Erythroblast (primary cell): ENCODE measurements at places on chromosomes 5 and 9.

DNA sequence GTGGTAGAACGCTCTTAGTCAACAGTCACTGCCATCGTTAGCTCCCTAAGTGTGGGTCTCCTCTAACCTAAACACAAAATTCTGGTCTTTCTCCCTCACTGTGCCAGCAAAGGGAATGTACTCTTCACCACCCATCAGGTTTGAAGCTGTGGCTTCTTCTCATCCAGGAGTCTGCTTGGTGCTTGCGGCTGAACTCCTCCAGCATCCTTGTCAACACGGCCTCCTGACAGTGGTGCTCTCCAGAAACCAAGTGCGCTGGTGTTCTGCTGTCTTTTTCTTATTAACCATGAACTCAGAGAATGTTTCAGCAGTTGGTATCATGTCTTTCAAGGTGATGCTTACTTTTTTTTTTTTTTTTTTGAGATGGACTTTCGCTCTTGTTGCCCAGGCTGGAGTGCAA is 23.9 kb upstream of the LPCAT1 start:
- no peak for DNase-seq

- no peak for DNase-seq
Measured at GRCh38 chr5:81303563-81303962, 2.2 kb downstream of the ZCCHC9 start.

GRCh38 chr9:86713470-86713869 is 233.8 kb downstream of the GAS1 start:
- no peak for DNase-seq

GRCh38 chr9:112817860-112818203 is 67.3 kb downstream of the SNX30 start:
- no peak for DNase-seq

DNA sequence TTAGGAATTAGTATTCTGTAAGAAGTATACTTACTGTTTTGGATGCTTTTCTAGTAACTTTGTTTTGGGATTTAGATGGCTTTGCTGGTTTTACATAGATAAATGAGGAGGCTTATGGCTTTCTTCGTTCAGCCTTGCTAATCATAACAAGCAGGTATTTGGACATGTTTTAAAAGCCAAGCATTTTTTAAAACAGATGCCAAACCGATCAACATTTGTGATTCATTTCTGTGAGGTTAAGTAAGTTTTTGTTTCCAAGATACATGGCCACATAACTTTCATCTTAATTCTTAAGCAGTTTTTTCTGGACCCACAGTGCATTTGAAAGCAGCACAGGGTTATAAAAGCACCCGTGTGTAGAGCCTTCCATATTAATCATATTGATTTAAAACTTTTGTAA is 21.7 kb downstream of the TARS1 start:
- no peak for DNase-seq

DNA sequence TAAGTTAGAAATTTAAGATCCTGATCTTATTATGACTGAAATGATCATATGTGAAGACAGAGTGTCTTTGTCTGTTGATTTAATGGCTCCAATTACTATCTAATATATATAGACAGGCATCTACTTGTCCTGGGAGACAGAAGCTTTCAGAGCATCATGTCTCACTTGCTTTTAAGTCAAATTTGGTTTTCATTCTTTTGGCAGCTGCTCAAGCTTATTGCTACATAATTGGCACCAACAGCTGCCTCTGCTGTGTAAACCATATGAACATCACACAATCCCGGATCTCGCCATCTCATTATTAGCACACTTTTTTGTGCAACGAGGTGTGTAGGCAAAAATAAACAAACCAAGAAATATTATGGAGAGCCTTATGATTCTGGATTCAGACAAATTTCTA is 1717.9 kb downstream of the EFNA5 start:
- DNase-seq: no peak

DNA sequence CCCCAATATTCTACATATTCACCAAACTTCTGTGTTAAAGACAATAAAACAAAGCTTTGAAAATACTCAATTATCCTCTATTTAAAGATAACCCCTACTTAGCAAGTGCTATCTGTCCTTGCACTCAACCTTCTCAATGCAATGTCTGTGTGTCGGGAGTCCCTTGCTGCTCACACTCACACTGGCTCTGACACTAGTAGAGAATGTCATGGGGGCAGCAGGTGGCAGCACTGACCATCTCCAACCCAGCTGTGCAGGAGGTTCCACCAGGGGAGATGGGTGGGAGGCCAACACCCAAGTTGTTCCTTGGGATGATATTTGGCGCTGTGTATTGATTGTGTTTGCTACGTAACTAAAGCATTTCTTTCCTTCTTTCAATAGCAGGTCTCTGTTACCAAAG is 59.4 kb upstream of the SIMC1 start:
- DNase-seq: peak; percentile 5

- DNase-seq: no peak
Measured at GRCh38 chr5:81717860-81718259, 33.0 kb downstream of the SSBP2 start.

DNA sequence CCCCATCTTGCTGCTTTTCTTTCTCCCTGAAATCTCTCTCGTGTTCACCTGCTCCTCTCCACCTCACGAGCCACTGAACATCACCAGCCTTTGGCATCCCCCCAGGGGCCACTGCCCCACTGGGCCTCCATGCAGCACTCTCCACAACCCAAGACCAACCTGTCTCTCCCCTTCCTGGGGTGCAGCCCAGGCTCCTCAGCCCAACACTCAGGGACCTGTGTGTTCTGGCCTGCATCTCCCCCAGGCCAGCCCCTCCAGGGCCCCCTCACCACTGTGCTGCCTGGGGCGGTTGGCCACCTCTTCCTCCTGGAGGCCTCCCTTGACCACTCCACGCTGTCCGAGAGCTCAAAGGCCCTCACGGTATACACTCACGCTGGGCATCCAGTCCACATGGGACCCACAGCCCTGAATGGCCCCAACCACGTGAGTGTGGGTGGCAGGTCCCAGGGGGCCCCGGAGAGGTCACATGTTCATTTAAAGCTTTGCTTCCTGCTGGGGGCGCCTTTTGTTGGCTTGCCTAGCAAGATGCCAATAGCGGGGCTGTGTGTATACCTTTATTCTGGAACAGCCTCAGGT is 453 bp upstream of the DOK3 start:
- DNase-seq: peak; percentile 42

DNA sequence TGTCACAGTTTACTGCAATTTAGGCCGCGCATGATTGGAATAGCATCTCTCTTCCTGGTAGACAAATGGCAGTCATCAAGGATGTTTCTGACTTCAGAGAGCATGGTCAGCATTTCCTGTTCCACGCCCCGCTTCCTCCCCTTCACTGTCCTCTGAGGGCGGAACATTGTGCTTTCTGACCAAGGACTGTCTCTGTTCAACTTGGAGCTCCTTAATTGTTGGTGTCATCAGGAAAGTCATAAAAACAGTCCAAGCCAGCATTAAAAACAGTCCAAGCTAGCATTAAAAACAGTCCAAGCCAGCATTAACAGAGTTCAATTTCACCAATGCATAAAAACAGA is 301.3 kb upstream of the IRX4 start:
- no peak for DNase-seq

- peak; percentile 75 for DNase-seq
Measured at GRCh38 chr5:149320791-149321330, 24.4 kb upstream of the GRPEL2 start.

- no peak for DNase-seq
Measured at GRCh38 chr9:14782286-14783051, 59.9 kb upstream of the CER1 start.

DNA sequence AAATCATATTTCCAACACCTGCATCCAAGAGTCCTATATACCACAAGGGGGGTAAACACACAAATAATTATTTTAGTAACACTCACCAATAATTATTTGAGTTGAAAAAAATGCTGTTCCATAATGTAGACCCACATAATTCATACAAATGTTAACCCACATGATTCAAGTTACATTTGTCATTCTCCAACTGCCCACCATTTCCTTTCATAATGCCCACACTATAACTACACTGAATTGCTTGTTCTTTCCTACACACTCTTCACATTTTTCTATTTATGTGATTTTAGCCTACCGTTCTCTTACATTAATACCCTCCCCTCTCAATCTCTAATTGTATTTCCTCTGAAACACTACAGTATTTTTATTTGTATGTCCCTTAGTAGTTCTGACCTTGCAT is 35.9 kb upstream of the HK3 start:
- DNase-seq: no peak

DNA sequence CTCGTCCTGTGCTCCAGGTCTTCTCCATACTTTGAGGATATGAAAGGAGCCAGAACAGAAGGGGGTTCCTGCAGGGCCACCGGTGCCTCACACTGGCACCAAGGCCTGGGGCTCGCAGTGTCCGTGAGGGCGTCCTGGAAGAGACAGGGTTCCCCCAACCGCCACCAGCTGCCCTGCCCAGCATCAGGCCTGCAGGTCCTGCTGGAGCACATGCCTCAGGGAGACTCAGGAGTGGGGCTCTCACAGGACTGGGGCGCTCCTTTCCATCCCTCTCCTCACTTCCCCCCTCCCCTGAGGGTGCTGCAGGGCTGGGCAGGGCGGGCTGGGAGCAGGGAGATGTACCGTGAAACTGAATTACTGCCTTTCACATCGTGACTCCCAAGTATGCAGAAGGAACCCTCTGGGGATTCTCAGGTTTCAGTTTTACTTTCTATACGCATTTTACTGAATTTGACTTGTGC is 31.7 kb downstream of the CEP72 start:
- DNase-seq: no peak

DNA sequence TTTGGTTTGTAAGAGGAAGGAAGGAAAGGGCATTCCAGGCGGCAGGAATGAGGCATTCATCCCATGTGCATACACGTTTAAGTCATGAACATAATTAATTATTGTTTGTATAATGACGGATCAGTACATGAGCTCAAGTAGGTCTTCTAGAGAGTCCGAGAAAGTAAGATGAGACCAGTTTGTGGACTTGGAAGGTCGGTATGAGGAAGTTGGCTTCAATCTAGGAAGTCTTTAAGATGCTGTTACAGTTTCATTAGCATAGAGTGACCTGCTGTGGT is 2.1 kb downstream of the GTF3C4 start:
- peak; percentile 26 for DNase-seq

- DNase-seq: peak; percentile 3
Measured at GRCh38 chr9:3576328-3576727, 50.5 kb upstream of the RFX3 start.

DNA sequence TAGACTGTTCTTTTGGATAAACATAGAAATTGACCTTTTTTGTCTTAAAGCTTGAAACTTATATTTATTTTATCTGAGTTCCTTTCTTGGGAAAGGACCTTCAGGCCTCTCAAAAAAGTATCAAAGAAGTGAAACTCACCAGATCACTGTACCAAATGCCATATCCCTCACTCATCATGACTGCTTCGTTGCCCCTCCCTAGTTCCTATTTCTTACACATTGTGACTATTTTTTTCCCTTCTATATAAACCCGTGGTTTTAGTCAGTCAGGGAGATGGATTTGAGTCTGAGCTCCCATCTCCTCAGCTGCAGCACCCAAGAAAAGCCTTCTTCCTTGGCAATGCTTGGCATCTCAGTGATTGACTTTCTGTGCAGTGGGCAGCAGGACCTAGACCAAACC is 129.4 kb downstream of the LPAR1 start:
- DNase-seq: no peak

DNA sequence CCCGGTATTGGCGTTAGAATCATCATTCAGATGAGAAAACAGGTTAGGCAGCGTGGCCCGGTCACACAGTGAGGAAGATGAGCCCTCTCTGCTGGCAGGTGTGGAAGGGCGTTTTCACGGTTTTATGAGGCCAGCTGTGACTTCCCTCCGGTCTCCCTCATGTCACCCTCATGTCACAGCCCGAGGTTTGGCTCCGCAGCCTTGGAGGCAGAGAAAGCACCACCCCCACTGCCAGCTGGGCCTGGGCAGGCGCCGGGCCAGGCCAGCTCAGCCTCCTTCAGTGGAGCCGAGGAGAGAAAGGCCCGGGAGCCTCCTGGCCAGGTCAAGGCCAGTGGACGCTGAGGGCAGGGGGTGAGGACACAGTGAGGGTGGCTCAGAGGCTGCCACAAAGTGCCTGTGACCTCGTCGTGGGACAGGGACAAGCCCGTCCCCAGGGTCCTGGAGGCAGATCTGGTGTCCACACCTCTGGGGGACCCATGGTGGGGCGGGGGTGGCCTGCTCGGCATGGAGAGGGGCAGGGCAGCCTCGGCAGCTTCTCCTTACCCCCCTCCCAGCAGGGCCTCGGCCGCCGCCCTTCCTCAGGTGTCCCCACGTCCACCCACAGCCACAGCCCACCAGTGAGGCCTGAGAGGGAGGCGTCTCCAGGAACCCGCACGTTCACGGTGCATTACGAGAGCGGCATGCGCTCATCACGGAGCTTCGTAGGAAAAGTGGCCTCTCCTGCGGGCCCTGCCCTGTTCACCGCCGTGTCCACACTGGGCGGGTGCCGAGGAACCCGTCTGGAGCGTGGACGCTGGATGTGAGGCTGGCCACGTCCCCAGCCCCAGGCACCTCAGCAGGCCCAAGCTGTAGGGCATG is 32.2 kb downstream of the EXD3 start:
- no peak for DNase-seq
